ENCODE measurements at places on chromosomes 2 and 18. TPM values are rescaled to one million over a fixed set of nuclear protein-coding genes. Genes with fewer than 3 reads are reported as not detected.

Gene RESP18
- not detected for total RNA-seq

Gene ITPRIPL1
- 1.3 TPM for total RNA-seq

Gene ELAC1
- total RNA-seq: 4.2 TPM

Gene GATA6
- total RNA-seq: 4.6 TPM

Gene TMEM178A
- total RNA-seq: 3.9 TPM

Gene CCL20
- total RNA-seq: not detected

Gene ARHGAP28
- 0.05 TPM for total RNA-seq

Gene RAB17
- 0.30 TPM for total RNA-seq

Gene ANKRD36B
- total RNA-seq: 4.8 TPM

Gene PSTPIP2
- total RNA-seq: 0.76 TPM

Gene OXER1
- total RNA-seq: not detected

Gene ACTR1B
- 39.4 TPM for total RNA-seq

Gene TRIM43
- total RNA-seq: not detected

Gene KLF7
- total RNA-seq: 11.6 TPM

Gene BIN1
- total RNA-seq: 36.3 TPM

Gene MAP2
- total RNA-seq: 4.0 TPM

Gene MROH2A
- not detected for total RNA-seq

Gene LOXHD1
- not detected for total RNA-seq

Gene RAPH1
- 9.3 TPM for total RNA-seq

Gene PFN4
- total RNA-seq: 0.12 TPM

Gene MYL1
- not detected for total RNA-seq

Gene CBLN2
- total RNA-seq: not detected

Gene GAREM1
- total RNA-seq: 0.17 TPM

Gene RGPD4
- total RNA-seq: not detected

Gene SAG
- total RNA-seq: not detected

Gene MAP3K19
- total RNA-seq: not detected

Gene PDCD1
- not detected for total RNA-seq

Gene SH2D6
- total RNA-seq: not detected

Gene CIB4
- not detected for total RNA-seq

Gene SERPINB13
- total RNA-seq: not detected

Gene LIMS3
- total RNA-seq: 0.17 TPM

Gene SPEG
- total RNA-seq: 13.9 TPM

Gene EMILIN1
- total RNA-seq: 0.17 TPM

Gene NDUFV2
- total RNA-seq: 177 TPM

Gene CNGA3
- not detected for total RNA-seq

Gene CCDC148
- 0.79 TPM for total RNA-seq

Gene DNER
- 21.5 TPM for total RNA-seq

Gene GYPC
- total RNA-seq: 4.1 TPM

Gene EFR3B
- total RNA-seq: 0.02 TPM

Gene KYNU
- 11.3 TPM for total RNA-seq

Gene CDCA7
- 16.6 TPM for total RNA-seq

Gene PLGLB1
- not detected for total RNA-seq

Gene CRACDL
- not detected for total RNA-seq

Gene MBOAT2
- total RNA-seq: 29.5 TPM

Gene CNTNAP5
- not detected for total RNA-seq

Gene BCL2
- not detected for total RNA-seq

Gene TET3
- total RNA-seq: 4.4 TPM

Gene TTR
- total RNA-seq: not detected
